ENCODE measurements at places on chromosomes 11 and 22.

GRCh38 chr22:40036591-40037225 lies 42.0 kb downstream of the FAM83F start:
- no peak for DNase-seq

GRCh38 chr22:42962295-42963230 lies 52.4 kb downstream of the PACSIN2 start:
- no peak for DNase-seq

- no peak for DNase-seq
These were observed 140.0 kb downstream of the CHST1 start for GRCh38 chr11:45525393-45525792.

DNA sequence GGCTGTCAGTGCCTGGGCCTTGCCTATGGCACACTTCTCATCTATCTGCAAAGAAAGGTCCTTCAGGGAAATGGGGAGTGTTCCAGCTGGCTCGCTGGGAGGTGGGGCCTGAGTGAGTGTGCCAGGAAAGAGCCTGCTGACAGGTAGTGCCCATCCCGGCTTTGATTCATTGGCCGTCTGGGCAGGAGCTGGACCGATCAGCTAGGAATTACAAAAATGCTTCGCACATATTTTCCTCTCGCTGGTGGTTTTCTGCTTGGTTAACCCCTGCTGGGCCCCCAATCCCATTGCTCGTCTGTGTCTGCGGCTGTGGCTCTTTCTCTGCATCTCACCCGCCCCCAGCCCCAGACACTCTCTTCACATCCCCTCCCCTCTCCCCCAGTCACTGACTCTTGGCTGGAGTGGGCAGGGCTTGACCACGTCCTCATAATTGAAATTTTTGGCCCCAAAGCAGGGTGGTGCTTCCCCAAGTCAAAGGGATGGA lies 10.8 kb downstream of the LIF start:
- DNase-seq: no peak

DNA sequence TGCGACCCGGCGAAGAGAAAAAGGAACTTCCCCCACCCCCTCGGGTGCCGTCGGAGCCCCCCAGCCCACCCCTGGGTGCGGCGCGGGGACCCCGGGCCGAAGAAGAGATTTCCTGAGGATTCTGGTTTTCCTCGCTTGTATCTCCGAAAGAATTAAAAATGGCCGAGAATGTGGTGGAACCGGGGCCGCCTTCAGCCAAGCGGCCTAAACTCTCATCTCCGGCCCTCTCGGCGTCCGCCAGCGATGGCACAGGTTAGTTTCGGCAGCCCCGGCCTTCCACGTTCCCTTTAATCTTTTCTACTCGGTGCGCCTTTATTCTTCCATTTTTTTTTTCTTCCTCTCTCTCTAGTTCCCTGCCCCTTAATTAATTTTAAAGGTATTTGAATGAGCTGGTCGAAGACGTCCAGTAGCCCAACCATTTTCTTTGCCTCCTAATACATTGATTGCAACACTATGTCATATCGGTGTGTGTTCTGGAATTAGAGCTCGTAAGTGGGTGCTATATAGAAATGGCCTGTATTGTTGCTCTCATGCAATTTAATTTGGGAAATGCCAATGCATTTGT lies 537 bp downstream of the EP300 start:
- no peak for DNase-seq

DNA sequence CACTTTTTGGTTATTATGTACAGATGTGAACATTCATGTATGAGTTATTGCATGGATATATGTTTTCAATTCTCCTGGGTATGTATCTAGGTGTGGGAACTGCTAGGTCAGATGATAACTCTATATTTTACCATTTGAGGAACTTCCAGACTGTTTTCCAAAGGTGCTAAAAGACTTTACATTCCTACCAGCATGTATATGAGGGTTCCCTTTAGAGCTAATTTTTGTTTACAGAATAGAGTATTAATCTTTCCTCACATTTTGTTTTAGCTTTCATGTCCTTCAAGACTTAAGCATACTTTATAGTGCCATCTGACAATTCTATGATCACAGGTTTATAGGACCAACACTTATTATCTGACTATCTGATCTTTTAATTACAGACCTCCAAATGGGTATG lies 59.6 kb downstream of the HIRA start:
- no peak for DNase-seq

GRCh38 chr11:24198481-24198880 lies 298.4 kb upstream of the LUZP2 start:
- no peak for DNase-seq

- DNase-seq: no peak
These were observed 129.5 kb downstream of the SLC1A2 start for GRCh38 chr11:35289821-35290220.

GRCh38 chr11:115408036-115408921 lies 95.9 kb downstream of the CADM1 start:
- DNase-seq: no peak

DNA sequence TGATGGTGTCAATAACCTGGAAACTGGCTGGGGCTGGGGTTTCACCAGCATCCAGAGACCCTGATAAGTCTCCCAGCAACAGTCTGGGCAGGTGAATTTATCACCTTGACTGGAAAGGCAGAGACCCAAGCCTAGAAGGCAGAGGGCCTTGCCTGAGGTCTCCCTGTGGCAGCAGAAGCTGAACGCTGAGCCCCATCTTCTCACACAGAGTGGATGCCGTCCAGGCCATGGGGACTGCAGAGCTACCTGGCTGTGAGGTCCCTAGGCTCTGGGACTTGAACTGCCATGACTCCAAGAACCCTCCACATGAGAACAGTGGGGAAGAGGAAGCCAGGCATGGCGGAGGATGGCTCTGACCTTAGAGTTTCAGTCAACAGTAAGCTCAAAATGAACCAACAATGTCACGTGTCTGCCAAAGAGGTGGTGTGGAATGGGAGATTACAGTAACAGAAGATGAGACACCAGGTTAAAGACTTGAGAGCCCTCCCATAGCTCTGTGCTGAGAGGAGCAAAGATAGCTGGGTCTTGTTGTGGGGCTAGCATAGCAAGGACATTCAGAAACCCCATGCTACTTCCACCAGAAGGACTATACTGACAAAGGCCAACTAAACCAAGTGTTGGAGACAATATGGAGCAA lies 79.1 kb upstream of the LINC01488 start:
- no peak for DNase-seq

DNA sequence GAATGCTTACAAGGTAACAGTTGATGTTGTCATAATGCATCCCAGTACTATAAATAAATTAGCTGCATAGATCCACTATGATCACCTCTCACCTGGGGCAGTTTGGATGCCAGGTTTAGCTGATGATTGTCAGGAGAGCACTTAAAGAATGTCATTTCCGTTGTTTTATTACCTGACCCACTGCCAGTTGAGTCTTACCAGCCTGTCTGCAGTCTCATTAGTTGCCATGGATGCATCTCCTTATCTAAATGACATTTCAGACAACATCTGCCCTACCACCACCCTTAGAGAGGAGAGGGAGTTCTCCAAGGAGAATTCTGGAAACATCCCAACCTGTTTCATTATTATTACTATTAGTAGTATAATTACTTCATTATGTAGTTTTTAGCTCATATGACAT lies 339.1 kb upstream of the API5 start:
- no peak for DNase-seq

- DNase-seq: no peak
These were observed 12.7 kb downstream of the TP53AIP1 start for GRCh38 chr11:128929991-128930390.

DNA sequence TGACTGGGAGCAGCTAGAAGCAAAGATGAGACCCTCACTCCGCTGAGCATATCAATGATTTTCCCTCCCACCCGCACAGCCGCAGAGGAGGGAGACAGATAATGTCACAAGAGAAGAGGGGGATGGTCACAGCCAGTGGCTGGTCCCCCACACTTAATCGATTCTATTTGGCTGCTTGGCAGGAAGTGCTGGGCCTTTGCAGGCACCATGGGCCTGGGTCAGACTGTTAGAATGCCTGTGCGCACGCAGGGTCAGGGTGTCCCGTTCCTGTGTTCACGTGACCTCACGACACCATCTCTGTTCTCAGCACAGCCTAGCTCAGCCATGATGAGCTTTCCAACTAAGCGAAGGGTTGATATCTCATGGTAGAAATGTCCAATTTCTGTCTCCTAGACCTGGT lies 107.0 kb downstream of the MYO18B start:
- DNase-seq: no peak

GRCh38 chr11:107713009-107713408 lies 1.2 kb upstream of the SLN start:
- DNase-seq: no peak

- DNase-seq: no peak
These were observed 18.6 kb downstream of the ARHGEF12 start for GRCh38 chr11:120354779-120355178.

Data from esophagus squamous epithelium (tissue), 5 donors.